ENCODE measurements at places on chromosomes 5 and 9. TPM values are rescaled to one million over a fixed set of nuclear protein-coding genes. Genes with fewer than 3 reads are reported as not detected.

SLCO6A1 gene
- polyA plus RNA-seq, result not detected

ANKHD1 gene
- polyA plus RNA-seq, result 26.7 TPM

TAF11L10 gene
- polyA plus RNA-seq, result not detected

DNA sequence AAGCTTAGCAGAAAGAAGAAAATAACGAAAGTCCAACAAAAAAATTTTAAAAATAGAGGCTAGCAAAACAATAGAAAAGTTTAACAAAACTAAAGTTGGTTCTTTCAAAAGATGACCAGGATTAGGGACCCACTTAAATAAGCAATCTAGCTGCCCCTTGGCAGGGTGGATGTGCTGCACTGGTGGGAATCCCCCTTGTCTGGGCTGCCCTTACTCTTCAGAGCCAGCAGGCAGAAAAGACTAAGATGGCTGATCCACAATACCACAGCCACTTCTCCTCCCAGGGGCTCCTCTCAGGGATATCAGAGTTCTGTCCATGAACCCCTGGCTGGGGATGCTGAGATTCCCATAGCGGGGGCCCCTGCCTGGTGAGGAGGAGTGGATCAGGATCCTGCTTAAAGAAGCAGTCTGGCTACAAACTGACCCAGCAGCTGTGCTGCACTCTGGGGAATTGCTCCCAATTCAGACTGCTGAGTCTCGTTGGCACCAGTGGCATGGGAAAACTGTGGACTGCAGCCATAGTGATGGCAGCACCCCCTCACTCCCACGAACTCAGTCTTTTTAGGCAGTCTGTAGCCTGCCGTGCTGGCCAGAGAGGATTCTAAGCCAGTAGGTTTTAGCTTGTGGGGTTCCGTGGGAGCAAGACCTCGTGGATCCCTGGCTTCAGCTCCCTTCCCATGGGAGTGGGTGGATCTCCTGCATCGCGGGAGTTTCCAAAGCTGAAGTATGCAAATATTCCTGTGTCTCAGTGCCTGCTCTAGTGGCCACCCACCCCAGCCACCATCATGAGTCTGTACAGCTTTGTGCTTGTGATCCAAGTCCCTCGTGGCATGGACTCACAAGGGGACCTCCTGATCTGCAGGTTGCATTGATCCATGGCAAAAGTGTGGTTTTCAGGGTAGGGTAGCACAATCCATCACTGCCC is 2.9 kb upstream of the INSL6 start:
- no peak for DNase-seq

GRCh38 chr9:20309124-20309523 is 313.2 kb downstream of the MLLT3 start:
- no peak for DNase-seq

DNA sequence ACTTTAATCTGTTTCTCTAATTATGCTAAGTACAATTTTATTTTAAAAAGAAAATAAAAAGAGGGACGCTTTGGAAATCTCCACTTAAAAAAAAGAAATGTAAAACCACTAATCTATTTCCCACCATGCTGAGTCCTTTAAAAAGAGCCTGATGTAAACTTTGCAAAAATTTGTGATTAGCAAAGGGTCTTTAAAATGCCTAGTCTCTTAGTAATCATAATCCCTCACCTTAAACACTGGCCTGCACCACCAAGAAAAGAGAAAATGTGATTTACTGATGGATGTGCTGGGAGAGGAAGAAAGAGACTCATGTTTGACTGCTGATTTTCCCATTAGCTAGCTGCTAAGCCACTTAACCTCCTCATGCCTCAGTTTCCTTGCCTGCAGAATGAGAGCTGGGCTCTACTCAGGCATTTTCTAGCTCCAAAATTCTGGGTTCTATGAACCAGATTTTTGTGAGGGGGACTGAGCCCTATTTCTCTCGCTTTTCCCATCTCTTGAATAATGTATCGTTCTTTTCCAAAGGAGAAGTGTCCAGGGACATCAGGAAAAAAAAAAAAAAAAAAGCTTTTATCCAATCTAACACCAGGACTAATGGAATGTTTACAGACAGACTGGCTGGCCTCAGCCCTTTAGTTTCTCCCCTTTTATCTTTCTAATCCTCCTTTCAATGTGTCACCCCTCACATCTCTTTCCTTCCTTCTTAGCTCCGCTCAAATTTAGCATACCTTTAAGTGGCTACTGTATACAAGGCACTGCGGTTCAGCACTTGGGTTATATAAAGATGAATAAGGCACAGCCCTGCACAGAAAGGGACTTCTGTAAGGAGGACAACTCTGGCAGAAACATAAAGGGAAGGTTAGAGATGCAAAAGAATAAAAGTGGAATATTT is 312.4 kb downstream of the ARL15 start:
- DNase-seq, result no peak
